ENCODE measurements at places on chromosomes 16 and 17.

- DNase-seq = no peak
These were observed 6.6 kb downstream of the COX6A2 start for GRCh38 chr16:31421587-31421986.

- no peak for DNase-seq
These were observed 7.3 kb upstream of the DDX52 start for GRCh38 chr17:37650419-37651003.

DNA sequence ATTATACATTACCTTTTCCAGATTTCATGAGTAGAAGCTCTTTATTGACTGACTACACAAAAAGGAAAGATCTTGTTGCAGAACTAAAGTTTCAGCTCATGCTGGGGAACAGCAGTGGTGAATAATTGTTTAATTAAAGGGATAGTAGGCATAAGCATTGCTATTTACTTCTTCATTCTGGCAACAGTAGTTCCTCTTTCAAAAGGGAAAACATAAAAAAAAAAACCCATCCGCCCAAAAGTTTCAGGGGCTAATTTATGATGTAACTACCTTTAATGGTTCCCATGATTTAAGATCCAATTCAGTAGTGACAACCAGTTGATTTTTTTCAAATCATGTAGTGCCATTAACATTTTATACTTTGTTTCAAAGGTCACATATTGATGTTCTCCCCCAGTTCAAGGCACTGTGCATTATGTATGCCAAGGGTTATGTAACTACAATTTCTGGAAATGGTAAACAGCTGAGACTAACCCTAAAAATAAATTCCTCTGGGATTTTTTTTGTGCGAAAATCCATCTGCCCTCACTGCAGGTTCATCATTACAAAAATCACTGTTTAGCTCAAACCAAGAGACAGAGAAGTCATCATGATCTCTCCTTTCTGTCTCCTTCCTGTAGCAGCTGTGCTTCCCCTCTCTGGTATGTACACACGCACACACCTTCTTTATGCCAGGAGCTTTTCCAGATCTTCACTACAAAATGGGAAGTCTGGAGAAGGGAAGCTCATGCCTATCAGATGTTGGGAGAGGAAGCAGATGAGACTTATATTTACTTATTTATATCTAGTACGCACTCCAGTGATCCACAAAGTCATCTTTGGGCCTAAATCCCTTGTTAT lies 2.2 kb upstream of the PHLPP2 start:
- no peak for DNase-seq

- DNase-seq = no peak
These were observed 26.0 kb upstream of the B4GALNT2 start for GRCh38 chr17:49106321-49107210.

GRCh38 chr17:35537601-35538141 lies at the start of gene SLFN12L:
TSS of gene SLFN12L (minus strand) at chr17:35537678. CDS start at chr17:35522364, 15,314 bp downstream.
- no peak for DNase-seq

DNA sequence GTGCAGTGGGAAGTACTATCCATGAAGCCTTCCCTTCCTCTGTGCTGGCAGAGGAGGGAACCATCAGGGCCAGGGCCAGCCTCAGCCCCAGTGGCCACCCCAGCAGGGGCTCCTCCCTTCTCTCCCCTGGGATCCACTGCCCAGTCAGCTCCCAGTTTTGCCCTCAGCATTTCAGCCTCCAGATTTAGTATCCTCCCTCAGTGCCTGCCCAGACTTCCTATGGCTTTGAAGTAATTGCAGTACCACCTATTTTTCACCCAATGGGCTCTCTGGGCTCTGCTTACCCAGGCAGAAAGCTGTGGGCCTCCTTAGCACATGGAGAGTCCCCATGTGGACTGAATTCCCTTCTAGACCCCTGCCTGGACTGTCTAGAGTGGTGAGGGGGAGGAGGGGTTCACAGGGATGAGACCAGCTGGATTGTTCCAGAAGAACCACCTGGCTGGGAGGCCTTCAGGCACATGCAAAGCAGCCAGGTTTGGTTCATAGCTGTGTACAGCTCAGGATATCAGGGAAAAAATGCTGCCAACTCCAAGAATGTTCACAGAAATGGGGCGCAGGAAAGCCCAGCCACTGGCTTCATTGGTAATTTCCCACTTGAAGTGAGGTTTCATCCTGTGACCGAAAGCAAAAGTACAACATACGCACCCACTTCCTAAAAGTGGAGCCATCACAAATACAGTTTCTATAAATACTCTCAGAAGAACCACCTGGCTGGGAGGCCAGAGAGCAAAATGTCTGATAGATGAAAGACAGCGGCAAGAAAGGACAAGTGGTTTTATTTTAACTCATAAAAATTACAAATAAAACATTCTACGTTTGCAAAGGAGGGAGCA lies 15.2 kb upstream of the HERPUD1 start:
- no peak for DNase-seq

All from NCI-H187 treated with DMSO at 0.1 percent for 48 hours (cell line).